ENCODE measurements at places on chromosomes 12 and 14. TPM values are rescaled to one million over a fixed set of nuclear protein-coding genes. Genes with fewer than 3 reads are reported as not detected.
A peak's percentile ranks its signal among the peaks of the same experiment; 100 is the strongest.

DNA sequence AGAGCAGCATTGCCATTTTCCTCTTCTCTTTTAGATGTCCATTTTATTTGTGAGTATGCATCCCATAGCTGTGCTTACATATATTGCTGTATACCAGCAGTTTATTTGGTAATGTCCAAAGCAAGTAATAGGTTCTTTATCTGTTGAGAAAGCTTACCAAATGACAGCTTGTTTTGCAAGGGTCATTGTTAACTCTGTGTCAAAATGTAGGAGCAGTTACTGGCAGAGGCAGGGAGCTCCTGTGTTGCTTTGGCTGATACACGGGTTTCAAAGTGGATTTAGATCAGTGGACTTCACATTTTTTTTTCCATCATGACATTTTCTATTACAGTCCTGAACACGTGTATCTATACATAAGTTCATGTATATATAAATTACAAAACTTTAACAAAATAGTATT lies 38.1 kb upstream of the LRTM2 start:
- no peak for DNase-seq

DNA sequence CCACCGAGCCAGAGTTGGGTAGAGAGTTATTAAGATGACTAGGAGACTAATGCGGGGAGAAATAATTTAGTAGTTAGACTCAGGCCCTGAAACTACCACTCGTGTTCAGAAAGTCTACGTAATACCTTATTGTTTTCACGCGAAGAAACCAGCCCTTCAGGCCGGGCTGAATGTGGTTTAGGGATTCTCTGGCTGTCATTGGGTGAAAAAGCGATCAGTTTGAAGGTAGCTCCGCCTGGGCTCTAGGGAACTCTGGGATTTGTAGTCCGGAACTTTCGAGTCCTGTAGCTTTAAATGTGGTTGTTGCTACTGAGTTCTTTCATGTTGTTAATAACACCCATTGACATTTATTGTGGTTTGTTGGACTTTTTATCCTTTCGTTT lies 549 bp upstream of the WDR89 start:
- no peak for DNase-seq

- DNase-seq, result no peak
Measured at GRCh38 chr14:80587096-80587724, 354.3 kb downstream of the CEP128 start.

- DNase-seq, result no peak
Measured at GRCh38 chr12:6370994-6371754, 4.2 kb downstream of the SCNN1A start.

GRCh38 chr12:117671734-117672133 lies 297.1 kb downstream of the KSR2 start:
- DNase-seq, result peak; percentile 82

- no peak for DNase-seq
Measured at GRCh38 chr12:30043151-30043847, 259.6 kb upstream of the TMTC1 start.

GRCh38 chr14:79663453-79663852 lies 547.9 kb downstream of the DIO2 start:
- no peak for DNase-seq

DNA sequence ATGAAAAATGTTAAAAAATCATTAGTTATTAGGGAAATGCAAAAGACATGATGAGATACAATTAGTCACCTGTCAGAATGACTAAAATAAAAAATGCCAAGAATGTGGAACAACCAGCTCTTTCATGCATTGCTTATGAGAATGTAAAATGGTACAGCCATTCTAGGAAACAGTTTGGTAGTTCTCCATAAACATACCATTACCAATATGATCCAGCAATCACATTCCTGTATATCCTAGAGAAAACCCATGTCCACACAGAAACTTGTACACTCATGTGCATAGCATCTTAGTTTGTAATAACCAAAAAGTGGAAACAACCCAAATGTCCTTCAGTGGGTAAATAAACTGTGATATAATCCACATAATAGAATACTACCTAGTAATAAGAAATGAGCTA lies 245.7 kb downstream of the FUT8 start:
- no peak for DNase-seq

DNA sequence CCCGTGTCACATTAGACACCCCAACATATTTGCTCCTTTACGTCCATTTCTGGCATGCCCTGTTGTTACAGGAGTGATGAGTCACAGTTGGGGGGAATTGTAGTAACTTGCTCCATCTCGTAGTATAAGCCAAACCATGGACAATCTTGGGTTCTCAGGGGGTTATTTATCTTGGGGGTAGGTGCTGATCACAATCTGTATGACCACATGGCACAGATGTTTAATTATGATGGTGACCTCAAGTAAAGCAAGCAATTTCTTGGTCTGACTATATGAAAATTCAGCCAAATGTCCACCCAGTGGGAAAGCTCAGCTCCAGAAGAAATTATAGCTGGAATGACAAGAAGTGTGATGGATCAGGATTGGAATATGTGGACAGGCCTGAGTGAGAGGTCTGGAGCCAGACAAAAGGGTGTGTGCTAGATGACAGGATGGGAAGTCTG lies 32.1 kb upstream of the STON2 start:
- DNase-seq, result no peak

- no peak for DNase-seq
Measured at GRCh38 chr14:50967103-50967502, 22.8 kb upstream of the PYGL start.

GRCh38 chr12:89185889-89186288 lies 166.4 kb downstream of the DUSP6 start:
- DNase-seq, result no peak

DNA sequence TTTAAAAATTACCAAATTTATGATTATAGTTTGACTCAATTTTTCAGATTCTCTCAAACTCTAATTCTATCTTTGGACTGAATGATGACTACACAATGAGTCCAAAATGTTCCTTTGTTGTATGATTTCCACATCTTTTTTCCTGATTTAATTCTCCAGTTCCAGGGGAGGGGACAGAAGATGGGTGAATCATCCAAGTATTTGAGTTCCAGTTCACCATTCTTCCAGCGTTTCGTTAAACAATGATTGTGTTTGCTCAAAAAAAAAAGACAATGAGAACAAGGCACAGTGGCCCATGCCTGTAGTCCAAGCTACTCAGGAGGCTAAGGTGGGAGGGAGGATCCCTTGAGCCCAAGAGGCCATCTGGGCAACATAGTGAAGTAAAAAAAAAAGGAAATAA lies 23.8 kb downstream of the BAZ1A start:
- DNase-seq, result no peak

GRCh38 chr12:124506145-124506831 lies 61.1 kb downstream of the NCOR2 start:
- no peak for DNase-seq

- no peak for DNase-seq
Measured at GRCh38 chr14:81430235-81430634, 30.1 kb upstream of the STON2 start.

GRCh38 chr14:92058006-92058917 lies 18.4 kb upstream of the TRIP11 start:
- no peak for DNase-seq

DNA sequence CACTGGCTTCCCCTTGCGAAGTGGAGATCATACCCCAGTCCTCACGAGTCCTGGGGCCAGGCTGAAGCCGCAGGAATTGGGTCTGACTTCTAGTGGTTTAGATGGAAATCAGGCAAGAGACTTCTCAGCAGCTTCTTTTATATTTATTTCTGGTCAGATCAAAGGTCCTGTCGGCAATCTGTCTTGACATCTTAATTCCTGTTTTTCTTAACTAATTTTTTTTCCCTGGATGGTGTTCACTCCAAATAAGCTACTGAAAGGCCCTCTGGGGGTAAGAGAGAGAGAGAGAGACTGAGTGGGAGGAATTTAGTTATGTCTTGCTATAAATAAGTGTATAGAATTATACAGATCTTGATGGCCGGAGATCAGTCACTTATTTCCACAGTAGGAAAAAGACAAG lies 698.7 kb upstream of the TBX3 start:
- no peak for DNase-seq

- no peak for DNase-seq
Measured at GRCh38 chr14:100386121-100386520, 63.0 kb downstream of the SLC25A47 start.

DNA sequence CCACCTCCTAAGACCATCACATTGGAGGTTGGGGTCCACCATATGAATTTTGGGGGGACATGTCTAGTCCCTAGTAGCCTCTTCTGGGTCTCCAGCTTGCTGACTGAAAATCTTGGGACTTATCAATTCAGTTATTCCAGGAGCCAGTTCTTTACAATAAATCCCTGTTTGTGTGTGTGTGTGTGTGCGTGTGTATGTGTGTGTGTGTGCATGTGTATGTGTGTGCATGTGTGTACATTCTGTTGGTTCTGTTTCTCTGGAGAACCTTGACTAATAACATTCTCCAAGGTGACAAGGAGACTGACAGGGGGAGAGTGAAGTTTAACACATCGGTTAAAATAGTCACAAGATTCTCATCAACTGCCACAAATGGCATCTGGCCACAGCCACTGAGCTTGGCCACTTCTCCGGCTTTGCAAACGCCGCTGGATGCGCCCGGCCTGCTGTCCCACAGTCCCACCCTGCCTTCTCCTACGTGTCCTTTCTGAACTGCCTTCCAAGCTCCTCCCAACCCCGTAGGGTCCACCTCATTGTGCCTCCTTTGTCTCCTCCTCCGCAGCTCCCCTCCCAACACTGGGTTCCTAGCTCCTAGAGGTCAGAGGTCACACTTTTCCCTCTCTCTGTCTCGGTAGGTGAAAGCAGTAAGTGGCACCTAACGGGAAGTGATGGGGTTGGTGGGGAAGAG lies 88.1 kb upstream of the DIO3 start:
- DNase-seq, result peak; percentile 64

DNA sequence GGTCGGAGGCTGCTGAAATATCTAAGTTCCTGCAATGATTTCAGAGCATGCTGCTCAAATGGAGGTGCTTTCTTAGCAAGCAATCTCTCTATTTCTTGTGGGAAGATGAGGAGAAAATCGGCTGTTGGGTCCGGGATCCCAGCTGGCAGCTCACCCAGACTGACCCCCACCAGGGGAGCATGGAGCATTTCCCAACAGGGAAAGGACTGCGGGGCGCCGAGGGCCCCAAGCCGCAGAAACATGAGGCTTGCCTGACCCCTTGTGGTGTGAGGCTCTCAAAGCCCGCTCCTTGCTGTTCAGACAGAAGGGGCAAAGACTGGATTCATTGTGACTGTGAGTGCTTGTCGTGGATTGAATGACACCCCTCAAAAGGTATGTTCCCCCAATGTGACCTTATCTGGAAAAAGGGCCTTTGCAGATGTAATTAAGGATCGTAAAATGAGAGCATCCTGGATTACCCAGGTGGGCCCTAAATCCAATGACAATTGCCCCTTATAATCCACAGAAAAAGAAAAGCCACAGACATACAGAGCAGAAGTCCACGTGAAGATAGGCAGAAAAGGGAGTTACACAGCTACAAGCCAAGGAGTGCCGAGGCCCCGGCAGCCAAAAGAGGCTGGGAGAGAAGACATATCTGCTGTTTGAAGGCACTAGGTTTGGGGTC lies 116.3 kb upstream of the VASH1 start:
- DNase-seq, result no peak

DNA sequence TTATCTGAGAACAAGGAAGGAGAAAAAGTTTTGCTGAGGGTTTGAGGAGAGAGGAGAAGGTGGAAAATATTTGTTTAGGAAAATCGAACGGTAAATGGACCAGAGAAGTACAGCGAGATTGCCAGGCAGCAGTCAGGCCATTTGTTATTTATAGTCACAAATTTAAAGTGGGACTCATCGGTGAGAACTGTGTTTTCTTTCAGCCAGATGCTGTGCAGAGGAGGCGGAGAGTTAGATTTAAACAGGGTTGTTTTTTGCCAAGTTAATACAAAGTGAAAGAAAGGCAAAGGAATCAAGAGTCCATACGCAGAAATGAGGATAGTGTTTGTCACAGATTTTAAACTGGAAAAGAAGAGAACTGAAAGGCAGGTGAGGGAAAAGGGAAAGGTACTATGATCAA lies 200.6 kb upstream of the CNOT2 start:
- no peak for DNase-seq

DNA sequence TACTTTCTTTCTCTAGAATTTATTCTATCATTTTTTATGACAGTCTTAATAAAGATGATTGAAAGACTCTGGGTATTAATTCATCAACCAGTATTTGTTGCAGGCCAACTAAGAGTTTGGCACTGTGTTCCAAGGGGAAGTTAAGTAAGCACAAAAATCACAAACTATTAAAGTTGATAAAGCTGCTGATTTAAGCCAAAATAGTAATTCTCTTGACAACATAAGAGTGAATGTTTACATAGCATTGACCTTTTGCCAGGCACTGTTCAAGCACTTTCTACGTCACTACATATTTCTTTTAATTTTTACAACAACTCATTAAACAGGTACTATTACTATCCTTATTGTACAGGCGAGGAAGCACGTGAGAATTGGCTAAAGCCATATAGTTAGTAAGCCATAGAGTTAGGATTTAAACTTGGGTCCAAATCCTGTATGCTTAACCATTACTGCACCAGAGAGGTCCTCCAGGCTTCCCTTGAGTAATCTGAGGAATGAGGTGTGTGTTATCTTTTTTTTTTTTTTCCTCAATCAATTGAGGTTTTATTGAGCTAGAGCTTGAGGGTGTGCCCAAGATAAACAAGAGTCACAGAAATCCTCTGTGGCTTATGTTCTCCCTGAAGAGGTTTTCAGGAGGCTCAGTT lies 1009.6 kb downstream of the DIO2 start:
- DNase-seq, result no peak

- no peak for DNase-seq
Measured at GRCh38 chr12:89927226-89927698, 218.6 kb upstream of the ATP2B1 start.

- no peak for DNase-seq
Measured at GRCh38 chr12:50686976-50687375, 76.9 kb upstream of the ATF1 start.

The CD4 gene
- total RNA-seq, result 31.3 TPM

The LTB4R2 gene
- 7.2 TPM for total RNA-seq

The SH2B3 gene
- 43.3 TPM for total RNA-seq

The PRR13 gene
- 119 TPM for total RNA-seq

The TAS2R42 gene
- not detected for total RNA-seq

The RHOJ gene
- total RNA-seq, result 14.5 TPM

The SLC25A47 gene
- not detected for total RNA-seq

The BDKRB2 gene
- total RNA-seq, result 11.4 TPM

The MTA1 gene
- total RNA-seq, result 87.1 TPM

The MRPL52 gene
- total RNA-seq, result 54.0 TPM

The ZFP36L1 gene
- 477 TPM for total RNA-seq

The OR6C6 gene
- not detected for total RNA-seq
